ENCODE measurements at places on chromosomes 6 and 20. TPM values are rescaled to one million over a fixed set of nuclear protein-coding genes. Genes with fewer than 3 reads are reported as not detected.

- DNase-seq: no peak
- H3K36me3 ChIP-seq: peaks cover 4% of the 10 kb centered on the region
Measured at GRCh38 chr20:47003223-47003622, 108.6 kb downstream of the EYA2 start.

DNA sequence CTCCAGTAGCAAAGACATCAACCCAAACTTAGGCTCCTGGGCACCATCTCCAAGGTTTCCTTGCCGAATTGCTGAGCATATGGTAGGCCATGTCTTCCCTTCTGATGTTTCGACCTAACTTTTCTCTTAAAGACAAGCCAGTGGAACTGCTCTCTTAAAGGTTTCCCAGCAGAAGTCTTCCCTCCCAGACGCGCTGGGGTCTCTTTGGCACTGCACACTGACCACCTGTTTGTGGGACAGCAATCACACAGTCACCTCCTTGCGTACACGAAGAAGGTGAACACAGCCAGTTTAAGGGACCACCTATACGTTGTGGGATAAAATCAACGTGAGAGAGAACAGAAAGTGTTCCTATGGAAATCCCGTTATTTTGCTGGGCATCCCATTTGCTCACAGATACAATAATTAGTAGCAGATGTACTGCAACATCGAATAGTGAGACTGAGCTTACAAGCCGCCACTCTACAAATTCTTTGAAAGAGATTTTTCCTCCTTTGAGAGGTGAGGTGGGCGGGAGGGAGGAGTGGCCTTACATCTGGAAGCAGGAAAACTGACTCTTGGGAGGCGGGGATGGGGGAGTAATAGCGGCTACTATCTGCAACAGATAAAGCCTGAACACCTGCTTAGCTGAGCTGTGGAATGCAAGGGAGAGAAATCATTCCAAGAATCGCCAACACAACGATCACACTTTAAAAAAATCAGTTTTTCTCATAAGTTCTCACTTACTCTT lies 9.9 kb downstream of the GRIK2 start:
- H3K27ac ChIP-seq: no peak overlapping the region
- no peak overlapping the region for H3K4me3 ChIP-seq
- no peaks in the 10 kb centered on the region for H3K36me3 ChIP-seq
- no peak for DNase-seq
- H3K27me3 ChIP-seq: peaks cover 44% of the 10 kb centered on the region
- peaks cover 4% of the 10 kb centered on the region for H3K4me1 ChIP-seq

DNA sequence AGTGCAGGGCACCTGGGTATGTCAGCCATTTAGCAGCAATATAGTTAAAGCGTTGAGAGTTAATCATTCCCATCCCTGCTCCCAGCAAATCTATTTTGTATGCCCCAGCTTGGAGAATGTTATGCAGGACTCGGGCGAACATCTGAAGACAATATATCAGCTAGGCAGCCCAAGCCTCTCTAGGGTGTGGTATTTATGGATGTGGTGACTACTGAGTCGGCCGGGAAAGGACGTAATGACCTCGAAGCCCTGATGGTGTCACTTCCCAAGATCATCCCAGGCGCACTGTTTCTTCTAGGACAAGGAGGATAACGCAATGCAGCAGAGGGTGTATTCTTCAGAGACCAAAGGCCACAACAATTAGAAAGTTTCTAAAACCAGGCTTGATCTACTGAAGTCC lies 63.6 kb upstream of the FAM184A start:
- H3K27ac ChIP-seq: no peak overlapping the region
- H3K27me3 ChIP-seq: no peaks in the 10 kb centered on the region
- H3K36me3 ChIP-seq: no peaks in the 10 kb centered on the region
- DNase-seq: no peak
- H3K4me3 ChIP-seq: no peak overlapping the region

- no peak for DNase-seq
- no peak overlapping the region for H3K4me3 ChIP-seq
- H3K36me3 ChIP-seq: no peaks in the 10 kb centered on the region
- H3K27ac ChIP-seq: no peak overlapping the region
- peaks cover 8% of the 10 kb centered on the region for H3K4me1 ChIP-seq
Measured at GRCh38 chr6:42140756-42141602, 1.4 kb downstream of the C6orf132 start.

- peaks cover 14% of the 10 kb centered on the region for H3K36me3 ChIP-seq
- H3K4me3 ChIP-seq: no peak overlapping the region
- H3K4me1 ChIP-seq: peaks cover 42% of the 10 kb centered on the region
- DNase-seq: no peak
- H3K27ac ChIP-seq: no peak overlapping the region
Measured at GRCh38 chr6:149166747-149167146, 150.8 kb upstream of the TAB2 start.

GRCh38 chr6:146598772-146599405 lies at the start of gene ADGB:
Gene ADGB, plus strand, starts transcription at chr6:146598972. Its CDS starts 69 bp downstream, at chr6:146599041.
- H3K36me3 ChIP-seq: no peaks in the 10 kb centered on the region
- H3K4me1 ChIP-seq: peaks cover 5% of the 10 kb centered on the region

DNA sequence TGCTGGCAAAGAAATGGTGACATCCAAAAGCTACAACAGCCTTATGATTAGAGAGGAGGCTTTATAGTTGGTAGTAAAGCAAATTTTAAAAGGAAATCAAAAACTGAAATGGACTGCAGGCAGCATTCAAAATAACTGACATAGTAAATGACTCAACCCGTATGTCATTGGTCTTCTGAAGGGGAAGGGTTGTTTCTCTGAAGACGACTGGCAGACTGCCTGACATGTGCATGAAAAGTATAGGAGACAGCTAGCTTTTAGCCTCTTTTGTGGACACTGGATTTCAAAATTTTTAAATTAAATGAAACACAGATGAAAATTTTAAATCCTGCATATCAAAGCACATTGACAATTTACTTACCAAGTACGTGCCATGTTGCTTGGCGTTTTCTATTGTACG lies 90.7 kb downstream of the TRMT6 start:
- no peaks in the 10 kb centered on the region for H3K27me3 ChIP-seq
- no peak overlapping the region for H3K4me3 ChIP-seq
- no peaks in the 10 kb centered on the region for H3K36me3 ChIP-seq

- H3K27me3 ChIP-seq: no peaks in the 10 kb centered on the region
- peaks cover 19% of the 10 kb centered on the region for H3K36me3 ChIP-seq
- DNase-seq: no peak
- peak overlapping the region; percentile 95 for H3K4me3 ChIP-seq
Measured at GRCh38 chr6:95578106-95578410, 723 bp downstream of the MANEA start.

Gene HLA-E
- total RNA-seq: 360 TPM

Gene BCAS1
- total RNA-seq: not detected

Gene MEI4
- total RNA-seq: not detected

Gene LY6G5C
- 4.6 TPM for total RNA-seq

Gene DLL1
- not detected for total RNA-seq

Gene PROKR2
- total RNA-seq: not detected

Gene PLA2G7
- total RNA-seq: not detected

Gene BPIFB3
- not detected for total RNA-seq

Gene JPH2
- not detected for total RNA-seq

Gene SYNDIG1
- not detected for total RNA-seq

Gene CMTR1
- 51.8 TPM for total RNA-seq
